Motor neuron (in vitro differentiated cells): ENCODE measurements at places on chromosomes 2 and 18. TPM values are rescaled to one million over a fixed set of nuclear protein-coding genes. Genes with fewer than 3 reads are reported as not detected.

Gene CROCC2
- 0.63 TPM in 1 of 2 replicates, not detected in the other for total RNA-seq

Gene FECH
- total RNA-seq = 8.1 and 10.0 TPM in 2 replicates

Gene KCNF1
- 3.3 TPM in 2 replicates for total RNA-seq

Gene RESP18
- total RNA-seq = 1.1 and 1.3 TPM in 2 replicates

Gene PCARE
- total RNA-seq = 0.15 and 0.91 TPM in 2 replicates
